ENCODE measurements at places on chromosomes 13 and 19. TPM values are rescaled to one million over a fixed set of nuclear protein-coding genes. Genes with fewer than 3 reads are reported as not detected.

POMP gene
- total RNA-seq: 97.4 TPM

FCGBP gene
- under 0.01 TPM for total RNA-seq

GRCh38 chr19:51139299-51140014, 2.6 kb upstream of the SIGLEC7 start:
- no peak for DNase-seq

DNA sequence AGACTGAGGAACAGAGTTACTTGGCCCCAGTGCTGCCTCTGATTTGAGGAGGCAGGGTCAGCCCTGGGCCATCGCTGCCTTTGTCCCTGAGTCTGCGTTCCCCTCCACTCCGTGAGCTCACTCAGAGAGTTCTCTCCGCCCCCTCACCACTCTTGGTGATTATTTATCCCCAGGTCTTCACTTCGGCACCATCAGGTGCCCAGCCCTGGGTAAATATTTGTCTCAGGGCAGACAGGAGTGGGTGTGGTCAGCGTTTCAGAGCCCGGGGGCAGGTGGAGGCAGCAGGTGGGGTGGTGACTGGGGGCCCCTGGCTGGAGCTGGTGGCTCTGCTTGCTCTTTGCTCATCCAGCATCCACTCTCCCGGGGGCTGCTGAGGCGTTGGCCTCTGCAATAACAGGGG, 20.6 kb downstream of the PPP1R37 start:
- no peak for DNase-seq

MBD3L2B gene
- total RNA-seq: not detected

DNA sequence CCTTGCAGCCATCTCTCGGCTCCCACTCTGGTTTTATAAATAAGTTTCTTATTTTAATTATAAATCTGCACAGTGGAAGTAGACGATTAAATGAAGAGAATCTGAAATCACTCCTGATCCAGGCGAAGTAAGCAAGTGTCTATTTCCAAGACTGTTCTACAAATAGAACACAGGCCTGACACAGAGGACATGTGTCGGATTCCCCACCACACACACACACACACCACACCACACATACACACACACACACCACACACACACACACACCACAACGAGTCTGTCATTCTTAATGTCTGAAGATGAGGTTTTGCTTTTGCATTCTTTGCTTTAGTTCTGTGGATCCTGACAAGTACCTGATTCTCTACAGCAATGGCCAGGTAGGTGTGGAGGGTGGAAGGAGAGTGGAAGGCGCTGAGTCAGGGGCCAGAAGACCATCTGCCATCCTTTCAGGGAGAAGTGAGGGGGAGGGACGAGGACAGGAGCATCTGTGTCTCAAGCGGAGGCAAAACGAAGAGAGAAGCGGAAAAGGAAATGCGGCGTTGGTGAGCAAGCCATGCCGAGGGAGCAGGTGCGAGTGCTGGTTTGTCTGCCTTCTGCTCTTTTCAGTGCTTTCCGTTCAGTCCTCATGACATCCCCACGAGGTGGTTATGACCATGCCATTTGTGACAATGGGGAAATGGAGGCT, 110.2 kb downstream of the TEX26 start:
- no peak for DNase-seq

Data from dermis microvascular lymphatic vessel endothelial cell (primary cell).